NCI-H510A treated with DMSO at 0.1 percent for 48 hours (cell line): ENCODE measurements at places on chromosomes 11 and 22.

DNA sequence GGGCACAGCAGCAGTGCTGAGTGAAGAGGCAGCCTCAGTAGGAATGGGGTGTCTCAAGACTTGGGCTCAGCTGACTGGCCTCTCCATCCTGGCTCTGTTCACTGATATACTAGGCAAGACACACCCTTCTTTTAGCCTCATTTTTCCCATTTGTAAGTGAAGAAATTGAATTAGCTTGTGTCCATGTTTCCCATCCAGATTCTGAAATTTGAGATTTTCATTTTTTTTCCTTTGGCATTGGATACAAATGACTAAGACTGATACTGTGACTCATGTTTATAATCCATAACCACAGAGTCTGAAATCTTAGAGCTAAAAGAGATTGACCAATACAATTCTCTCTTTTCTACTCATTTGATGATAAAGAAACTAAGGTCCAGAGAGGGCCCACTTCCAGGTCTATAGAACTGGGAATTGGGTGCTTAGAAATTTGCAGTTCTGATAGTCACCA lies 110.9 kb downstream of the KCNC1 start:
- no peak for DNase-seq

DNA sequence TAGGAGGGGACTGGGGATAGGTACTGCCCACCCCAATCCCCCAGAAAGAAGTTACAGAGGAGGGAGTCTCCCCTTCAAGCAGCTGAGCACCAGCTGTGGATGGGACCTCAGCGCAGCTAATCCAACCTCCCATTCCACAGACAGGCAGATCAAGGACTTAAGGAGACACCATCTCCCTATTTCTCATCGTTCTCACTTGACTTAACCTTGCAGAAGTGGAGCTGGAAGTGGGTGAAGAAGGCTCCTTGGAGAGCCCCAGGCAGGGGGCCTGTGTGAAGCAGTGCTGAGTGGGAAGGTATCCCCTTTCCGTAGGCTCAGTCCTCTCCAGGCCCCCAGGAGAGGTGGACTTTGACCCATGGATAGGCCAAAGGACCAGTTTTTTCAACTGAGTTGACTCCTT lies 27.3 kb downstream of the USP35 start:
- no peak for DNase-seq

GRCh38 chr11:66454247-66454646 lies 12.5 kb upstream of the PELI3 start:
- no peak for DNase-seq

GRCh38 chr22:19523240-19524169 lies 705 bp downstream of the CLDN5 start:
- no peak for DNase-seq

- DNase-seq = peak; percentile 31
These were observed 682 bp downstream of the LARGE1 start for GRCh38 chr22:33919391-33920196.

GRCh38 chr11:61071913-61072312 lies 30.4 kb upstream of the CD5 start:
- DNase-seq = no peak

DNA sequence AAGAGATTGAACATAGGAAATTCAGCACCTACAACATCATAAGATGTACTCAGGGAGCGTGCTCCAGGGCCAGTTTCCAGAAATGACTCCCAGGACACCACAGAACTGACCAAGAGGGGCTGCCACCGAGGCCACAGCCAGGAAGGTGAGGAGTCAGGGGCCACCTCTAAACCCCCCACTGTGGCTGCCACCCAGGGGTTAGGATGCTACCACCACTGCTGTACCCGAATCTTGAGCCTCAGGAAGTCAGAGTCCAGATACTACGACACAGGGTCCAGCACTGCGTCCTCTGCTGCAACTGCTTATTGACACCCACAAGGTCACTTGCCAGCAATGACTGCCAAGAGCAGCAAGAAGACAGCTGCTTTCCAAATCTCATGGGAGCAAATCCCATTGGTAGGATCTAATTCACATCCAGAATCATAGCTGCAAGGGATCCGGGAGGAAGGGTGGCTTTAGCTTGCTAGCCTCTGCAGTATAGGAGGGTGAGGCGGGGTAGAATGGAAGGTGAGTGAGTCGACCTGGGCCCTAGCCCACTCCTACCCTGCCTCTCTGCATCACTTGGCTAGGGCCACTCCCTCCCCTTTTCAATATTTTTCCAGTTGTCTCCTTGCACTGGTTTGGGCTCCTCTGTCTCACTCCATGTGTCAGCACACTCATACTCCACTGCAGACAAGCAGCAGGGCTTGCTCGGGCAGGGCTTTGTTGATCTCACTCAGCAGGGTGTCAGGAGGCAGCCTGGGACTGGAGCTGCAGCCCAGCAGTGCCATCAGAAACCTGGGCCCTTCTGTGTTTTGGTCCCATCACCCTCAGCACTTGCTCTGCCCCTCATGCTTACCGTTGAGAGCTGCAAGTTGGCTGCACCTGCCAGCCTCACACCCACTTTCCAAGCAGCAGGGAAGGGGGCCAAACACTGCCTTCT lies 18.1 kb upstream of the CYTH4 start:
- DNase-seq = no peak

GRCh38 chr11:60392361-60392760 lies 3.9 kb upstream of the MS4A14 start:
- DNase-seq = no peak

DNA sequence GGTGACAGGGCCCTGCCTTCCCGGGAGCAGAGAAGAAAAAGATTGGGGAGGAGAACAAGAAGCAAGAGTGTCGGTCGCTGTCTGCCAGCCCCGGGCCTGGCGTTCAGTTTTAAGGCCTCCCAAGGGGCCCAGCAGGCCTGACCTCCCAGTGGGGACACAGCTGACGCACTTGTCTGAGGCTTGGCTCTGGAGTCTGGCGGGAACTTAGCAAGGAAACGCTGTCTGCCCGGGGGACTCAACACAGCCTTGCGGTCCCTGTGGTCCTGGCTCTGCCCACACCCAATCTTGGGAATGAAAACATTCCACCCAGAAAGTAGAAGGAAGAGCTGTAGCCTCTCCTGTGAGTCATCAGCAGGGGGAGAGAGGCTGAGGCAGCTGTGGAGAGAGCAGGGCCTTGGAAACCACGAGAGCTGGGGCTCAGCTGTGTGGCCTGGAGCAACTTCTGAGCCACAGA lies 54.4 kb downstream of the TRAF6 start:
- no peak for DNase-seq

DNA sequence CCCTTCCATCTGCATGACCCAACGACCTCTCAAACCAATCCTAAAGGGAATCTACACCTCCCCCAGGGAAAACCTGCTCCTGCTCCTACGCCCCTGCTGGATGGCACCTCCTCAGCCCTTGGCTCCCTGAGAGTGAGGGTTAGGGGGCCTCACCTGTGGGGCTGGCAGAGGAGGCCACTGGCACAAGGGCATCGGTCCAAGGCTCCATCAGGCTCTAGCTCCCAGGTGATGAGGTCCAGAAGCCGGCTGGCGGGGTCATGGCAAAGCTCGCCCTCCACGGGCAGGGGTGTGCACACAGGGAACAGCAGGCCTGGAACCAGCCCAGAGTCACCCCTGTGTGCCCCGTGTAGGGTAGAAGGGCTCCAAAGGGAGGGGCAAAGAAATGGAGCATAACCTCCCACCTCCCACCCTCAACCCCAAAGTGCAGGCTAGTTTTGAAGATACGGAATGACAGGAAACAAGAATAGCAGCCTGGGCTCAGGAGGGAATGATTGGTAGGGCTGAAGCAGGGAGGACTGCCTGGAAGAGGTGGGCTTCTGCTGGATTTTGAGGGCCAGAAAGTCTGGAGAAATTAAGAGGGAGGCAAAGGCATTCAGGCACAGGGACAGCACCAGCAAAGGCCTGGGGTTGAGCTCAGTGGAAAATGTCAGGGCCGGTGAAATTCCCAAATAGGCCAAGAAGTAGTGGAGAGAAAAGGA lies 42.6 kb downstream of the DKK3 start:
- no peak for DNase-seq

DNA sequence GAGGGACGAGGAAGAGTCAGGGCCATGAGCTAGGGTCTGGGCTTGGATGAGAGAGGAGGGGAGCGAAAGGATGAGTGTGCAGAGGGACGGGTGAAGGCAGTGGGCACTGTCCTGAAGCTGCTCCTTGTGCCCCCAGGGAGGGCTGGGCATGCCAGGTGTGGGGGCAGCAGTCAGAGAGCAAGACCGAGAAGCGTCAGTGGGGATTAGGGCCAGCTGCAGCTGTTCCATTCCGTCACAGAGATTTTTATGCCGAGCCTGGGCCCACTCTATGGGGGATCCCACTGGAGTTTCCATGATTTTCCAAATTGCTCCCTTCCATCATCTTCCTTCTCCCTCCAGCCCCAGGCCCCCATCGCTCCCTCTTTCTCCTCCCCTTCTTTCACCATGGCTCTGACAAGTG lies 93.2 kb downstream of the NECTIN1 start:
- no peak for DNase-seq

DNA sequence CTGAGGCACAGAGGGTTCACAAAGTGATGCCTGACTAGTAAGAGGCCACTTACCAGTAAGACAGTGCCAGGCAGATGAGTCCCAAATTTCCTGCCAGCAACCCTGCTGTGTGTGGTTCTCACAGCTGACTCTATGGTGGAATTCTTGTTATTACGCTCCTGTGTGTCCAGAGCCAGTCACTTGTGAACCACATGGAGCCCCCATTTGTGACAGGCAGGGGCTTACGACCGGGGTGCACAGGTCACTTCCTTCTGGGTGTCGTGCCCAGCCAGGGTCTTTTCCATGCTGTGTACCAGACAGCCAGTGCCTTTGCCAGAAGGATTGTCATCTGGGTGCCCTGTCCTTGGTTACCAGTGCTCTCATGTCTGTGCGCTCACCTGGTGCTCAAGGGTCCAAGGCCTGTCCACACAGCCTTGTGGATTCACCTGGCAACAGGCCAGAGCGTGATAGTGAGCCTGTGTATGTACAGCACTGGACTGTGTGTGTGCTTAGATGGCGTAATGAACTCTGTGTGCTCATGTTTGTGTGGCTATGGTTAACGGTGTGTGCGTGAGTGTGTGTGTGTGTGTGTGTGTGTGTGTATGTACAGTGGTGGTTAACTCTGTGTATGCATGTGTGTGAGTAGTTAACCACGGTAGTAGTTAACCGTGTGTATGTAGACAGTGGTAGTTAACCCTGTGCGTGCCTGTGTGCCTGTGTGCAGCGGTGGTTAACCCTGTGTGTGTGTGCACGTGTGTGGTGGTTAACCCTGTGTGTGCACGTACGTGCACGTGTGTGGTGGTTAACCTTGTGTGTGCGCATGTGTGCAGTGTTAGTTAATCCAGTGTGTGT lies 18.6 kb downstream of the GRAMD4 start:
- peak; percentile 47 for DNase-seq

DNA sequence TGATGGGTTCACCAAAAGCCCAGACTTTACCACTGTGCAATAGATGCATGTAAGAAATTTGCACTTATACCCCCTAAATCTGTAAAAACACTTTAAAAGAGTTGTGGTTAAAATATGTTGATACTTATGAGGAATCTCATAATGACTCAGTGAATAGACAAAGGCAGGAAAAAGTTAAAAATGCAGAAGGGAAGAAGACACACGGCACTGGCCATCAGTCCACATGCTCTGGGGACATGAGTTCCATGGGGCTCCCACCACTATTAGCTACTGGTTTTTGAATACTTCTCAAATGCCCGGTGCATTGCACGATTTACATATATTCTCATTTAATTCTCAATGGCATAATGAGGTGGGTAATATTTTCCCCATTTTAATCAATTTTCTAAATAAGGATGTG lies 59.3 kb upstream of the BLID start:
- no peak for DNase-seq

DNA sequence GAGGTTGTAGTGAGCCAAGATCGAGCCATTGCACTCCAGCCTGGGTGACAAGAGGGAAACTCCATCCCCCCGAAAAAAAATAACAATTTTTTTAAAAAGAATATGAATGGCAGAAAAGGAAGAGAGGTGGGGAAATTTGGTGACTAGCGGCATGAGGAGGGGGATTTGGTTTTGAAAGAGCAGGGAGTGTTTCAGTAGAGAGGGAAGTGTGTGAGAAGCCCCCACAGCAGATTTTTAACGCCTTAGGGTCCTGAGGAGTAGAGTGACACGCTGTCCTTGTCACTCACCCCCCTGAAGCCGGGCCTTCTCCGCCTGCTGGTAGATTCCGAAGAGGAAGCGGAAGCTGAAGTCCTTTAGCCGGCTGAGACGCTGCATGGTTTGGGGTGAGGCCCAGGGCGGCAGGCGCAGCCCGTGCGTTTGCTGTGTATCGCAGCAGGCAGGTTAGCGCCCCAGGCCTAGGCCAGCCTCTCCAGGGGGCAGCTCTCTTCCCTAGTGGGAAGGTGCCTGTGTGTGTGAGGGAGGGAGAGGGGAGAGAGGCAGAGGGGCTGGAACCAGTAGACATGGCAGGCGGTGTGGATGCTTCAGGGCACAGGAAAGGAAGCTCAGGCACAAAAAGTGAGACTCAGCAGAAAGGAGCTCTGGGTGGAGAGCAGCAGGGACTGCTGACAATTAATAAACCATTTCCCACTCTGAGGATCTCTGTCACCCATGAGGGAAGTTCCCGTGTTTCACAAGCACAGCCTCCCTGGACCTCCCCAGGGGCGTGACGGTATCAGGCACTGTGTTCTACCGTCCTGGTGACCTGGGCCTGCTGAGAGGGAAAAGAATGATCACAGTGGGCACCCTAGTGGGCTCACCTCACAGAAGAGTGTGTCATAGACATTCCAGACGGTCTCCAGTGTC lies 3.9 kb downstream of the ACP2 start:
- DNase-seq = no peak

GRCh38 chr22:26544489-26544888 lies 32.2 kb upstream of the TFIP11 start:
- no peak for DNase-seq

DNA sequence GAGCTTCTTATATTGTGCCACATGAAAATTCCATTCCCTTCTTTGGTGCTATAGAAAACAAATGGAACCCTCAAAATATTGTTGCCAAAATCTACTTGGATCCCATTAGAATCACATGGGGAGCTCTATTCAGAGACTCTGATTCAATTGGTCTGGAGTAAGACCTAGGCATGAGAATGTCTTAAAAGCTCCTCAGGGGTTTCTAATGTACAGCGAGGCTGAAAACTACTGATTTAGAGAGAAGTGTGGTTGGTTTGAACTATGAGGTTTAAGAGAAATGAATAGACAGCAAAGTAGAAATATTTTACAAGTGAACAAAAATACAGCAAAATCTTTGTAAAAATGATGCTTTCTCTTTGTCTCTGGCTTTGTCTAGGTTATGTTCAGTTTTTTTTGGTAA lies 514.7 kb downstream of the CNTN5 start:
- no peak for DNase-seq

DNA sequence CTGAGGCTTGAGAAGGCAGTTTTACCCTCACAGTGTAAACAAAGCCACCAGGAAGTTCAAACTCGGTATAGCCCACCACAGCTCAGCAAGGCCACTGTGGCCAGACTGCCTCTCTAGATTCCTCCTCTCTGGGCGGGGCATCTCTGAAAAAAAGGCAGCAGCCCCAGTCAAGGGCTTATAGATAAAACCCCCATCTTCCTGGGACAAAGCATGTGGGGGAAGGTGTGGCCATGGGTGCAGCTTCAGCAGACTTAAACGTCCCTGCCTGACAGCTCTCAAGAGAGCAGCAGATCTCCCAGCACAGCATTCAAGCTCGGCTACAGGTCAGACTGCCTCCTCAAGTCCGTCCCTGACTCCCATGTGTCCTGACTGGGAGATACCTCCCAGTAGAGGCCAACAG lies 69.7 kb downstream of the TTC28 start:
- DNase-seq = no peak

GRCh38 chr22:26588729-26589366 lies 1.1 kb downstream of the TPST2 start:
- DNase-seq = no peak
